ENCODE measurements at places on chromosomes 11 and 22. TPM values are rescaled to one million over a fixed set of nuclear protein-coding genes. Genes with fewer than 3 reads are reported as not detected.

CSF2RB gene
- 1.1 TPM for total RNA-seq

SLC1A2 gene
- total RNA-seq: 0.82 TPM

A4GALT gene
- 40.0 TPM for total RNA-seq

FOSL1 gene
- total RNA-seq: 2.6 TPM

TTC12 gene
- total RNA-seq: 21.6 TPM

KRTAP5-2 gene
- total RNA-seq: not detected

OR2AG2 gene
- 0.55 TPM for total RNA-seq

GAL3ST3 gene
- total RNA-seq: 4.3 TPM

PLA2G3 gene
- total RNA-seq: 0.23 TPM

OR5P2 gene
- total RNA-seq: not detected

MMP13 gene
- total RNA-seq: not detected

PIK3IP1 gene
- 25.6 TPM for total RNA-seq

SYT12 gene
- 2.1 TPM for total RNA-seq

KCNA4 gene
- not detected for total RNA-seq

CADM1 gene
- total RNA-seq: 49.6 TPM

TRIM49 gene
- total RNA-seq: 1.7 TPM

ZNF215 gene
- total RNA-seq: 2.6 TPM

B3GAT1 gene
- 4.9 TPM for total RNA-seq

RFPL1 gene
- total RNA-seq: not detected

FAM111B gene
- 1.4 TPM for total RNA-seq

KCNE3 gene
- total RNA-seq: 8.2 TPM

LRRC56 gene
- total RNA-seq: 9.1 TPM

CRYBA4 gene
- total RNA-seq: not detected

SLC17A6 gene
- not detected for total RNA-seq

DYNC2H1 gene
- 18.1 TPM for total RNA-seq

FAT3 gene
- total RNA-seq: 14.4 TPM

WDR74 gene
- total RNA-seq: 46.1 TPM

MRGPRX3 gene
- total RNA-seq: not detected

CARD18 gene
- not detected for total RNA-seq

HBG2 gene
- not detected for total RNA-seq

TREH gene
- not detected for total RNA-seq

EMID1 gene
- 14.7 TPM for total RNA-seq

WBP2NL gene
- total RNA-seq: 1.6 TPM

GDPD4 gene
- not detected for total RNA-seq

HTR3B gene
- total RNA-seq: not detected

SAA4 gene
- not detected for total RNA-seq

MYBPC3 gene
- 0.91 TPM for total RNA-seq

MAPK8IP1 gene
- 46.9 TPM for total RNA-seq

CD248 gene
- total RNA-seq: 1.9 TPM

KRTAP5-1 gene
- total RNA-seq: not detected

FAM227A gene
- 1.0 TPM for total RNA-seq

NRXN2 gene
- total RNA-seq: 26.8 TPM

KBTBD3 gene
- 7.3 TPM for total RNA-seq

HBE1 gene
- not detected for total RNA-seq

SYT13 gene
- 0.80 TPM for total RNA-seq

OR10A2 gene
- not detected for total RNA-seq

Data from prostate gland (tissue), 2 donors.